ENCODE measurements at places on chromosomes 3 and 15. TPM values are rescaled to one million over a fixed set of nuclear protein-coding genes. Genes with fewer than 3 reads are reported as not detected.
A peak's percentile ranks its signal among the peaks of the same experiment; 100 is the strongest.

Gene SMAD6
- polyA plus RNA-seq = 31.4 TPM

Gene SPATA12
- not detected for polyA plus RNA-seq

Gene FANCD2OS
- polyA plus RNA-seq = 0.36 TPM

Gene RHCG
- polyA plus RNA-seq = 2.7 TPM

Gene LYZL4
- polyA plus RNA-seq = not detected

Gene CCDC80
- polyA plus RNA-seq = 91.9 TPM

Gene PLA1A
- 1.1 TPM for polyA plus RNA-seq

Gene SRGAP3
- 20.7 TPM for polyA plus RNA-seq

Gene INO80
- polyA plus RNA-seq = 21.0 TPM

Gene TEX55
- not detected for polyA plus RNA-seq

Gene CCR5
- polyA plus RNA-seq = 0.55 TPM

GRCh38 chr15:90038632-90039095, 37.5 kb downstream of the ZNF710 start:
- DNase-seq = no peak

- DNase-seq = no peak
Observed at GRCh38 chr3:2099028-2099671, 484 bp downstream of the CNTN4 start.

- no peak for DNase-seq
Observed at GRCh38 chr3:193757457-193757856, 164.4 kb downstream of the OPA1 start.

- no peak for DNase-seq
Observed at GRCh38 chr3:40037582-40037981, 228.2 kb downstream of the MYRIP start.

DNA sequence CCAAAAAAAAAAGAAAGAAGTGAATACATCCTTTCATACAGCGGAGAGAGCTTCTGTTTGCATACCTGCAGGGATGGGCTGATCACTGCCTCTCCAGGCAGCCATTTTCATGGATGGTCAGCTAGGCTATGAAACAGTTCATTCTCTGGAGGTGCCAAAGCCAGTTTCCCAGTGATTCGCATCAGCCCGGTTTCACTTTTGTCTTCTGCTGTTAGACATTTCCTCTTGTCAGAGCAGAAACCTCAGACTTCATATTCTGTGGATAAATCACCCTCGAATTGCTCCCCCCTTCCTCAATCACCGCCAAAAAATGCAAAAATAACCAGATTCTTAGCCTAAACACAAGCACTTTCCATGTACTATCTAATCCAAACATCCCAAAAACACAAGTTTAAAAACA, 225.6 kb downstream of the ADAMTS9 start:
- DNase-seq = no peak

- no peak for DNase-seq
Observed at GRCh38 chr3:196990601-196991007, 22.0 kb upstream of the PIGZ start.

DNA sequence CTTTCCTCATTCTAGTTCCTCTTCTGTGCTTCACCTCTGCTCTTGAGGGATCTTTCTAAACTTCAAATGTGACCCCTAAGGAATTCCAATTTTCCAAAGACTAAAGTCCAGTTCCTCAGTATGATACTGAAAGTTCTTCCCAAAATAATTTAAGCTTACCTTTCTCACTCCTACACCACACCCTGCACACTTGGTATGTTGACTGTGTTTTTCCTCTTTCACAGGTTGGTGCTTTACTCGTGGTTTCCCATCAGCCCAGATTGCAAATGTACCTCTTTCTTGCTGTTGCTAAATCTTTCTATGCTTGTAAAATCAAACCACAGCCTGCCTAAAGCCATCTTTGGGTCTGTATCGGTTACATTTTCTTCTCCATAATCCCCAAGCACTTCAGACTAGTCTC, 30.5 kb upstream of the CLDN16 start:
- DNase-seq = no peak

DNA sequence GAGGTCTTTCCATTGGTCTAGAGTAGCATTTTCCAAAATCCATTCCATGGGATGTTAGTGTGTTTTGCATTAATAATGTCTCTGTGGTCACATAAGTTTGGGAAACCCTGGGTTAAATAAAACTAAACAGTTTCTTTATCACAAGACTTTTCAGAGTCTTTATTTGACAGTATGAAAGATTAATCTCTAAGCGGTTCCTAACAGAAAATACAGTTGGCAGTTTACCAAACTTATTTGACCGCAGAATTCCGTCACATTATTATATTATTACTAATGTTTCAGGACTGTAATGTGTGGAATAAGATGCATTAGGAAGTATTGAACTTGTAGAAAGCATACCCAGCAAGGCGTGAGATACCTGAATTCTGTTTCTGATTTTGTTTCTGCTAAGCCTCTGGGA, 71.5 kb upstream of the ADAMTSL3 start:
- DNase-seq = no peak

GRCh38 chr3:160140756-160141155, 84.5 kb upstream of the C3orf80 start:
- no peak for DNase-seq

DNA sequence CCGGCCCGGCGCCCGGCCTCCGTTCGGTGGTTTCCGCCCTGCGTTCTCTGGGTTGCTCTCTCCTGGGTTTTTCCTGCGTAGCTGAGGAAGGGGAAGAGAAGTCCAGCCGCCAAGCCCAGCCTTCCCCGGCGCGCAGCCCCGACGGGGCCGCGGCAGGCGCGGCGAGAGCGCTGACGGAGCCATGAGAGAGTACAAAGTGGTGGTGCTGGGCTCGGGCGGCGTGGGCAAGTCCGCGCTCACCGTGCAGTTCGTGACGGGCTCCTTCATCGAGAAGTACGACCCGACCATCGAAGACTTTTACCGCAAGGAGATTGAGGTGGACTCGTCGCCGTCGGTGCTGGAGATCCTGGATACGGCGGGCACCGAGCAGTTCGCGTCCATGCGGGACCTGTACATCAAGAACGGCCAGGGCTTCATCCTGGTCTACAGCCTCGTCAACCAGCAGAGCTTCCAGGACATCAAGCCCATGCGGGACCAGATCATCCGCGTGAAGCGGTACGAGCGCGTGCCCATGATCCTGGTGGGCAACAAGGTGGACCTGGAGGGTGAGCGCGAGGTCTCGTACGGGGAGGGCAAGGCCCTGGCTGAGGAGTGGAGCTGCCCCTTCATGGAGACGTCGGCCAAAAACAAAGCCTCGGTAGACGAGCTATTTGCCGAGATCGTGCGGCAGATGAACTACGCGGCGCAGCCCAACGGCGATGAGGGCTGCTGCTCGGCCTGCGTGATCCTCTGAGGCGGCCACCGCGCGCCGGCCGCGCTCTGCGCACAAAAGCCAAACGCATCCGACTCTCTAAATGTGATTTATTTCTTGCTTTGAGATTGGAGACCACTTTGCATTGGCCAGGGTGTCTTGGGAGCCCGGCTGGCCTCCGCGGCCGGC, 727 bp downstream of the RAP2B start:
- DNase-seq = peak; percentile 48

DNA sequence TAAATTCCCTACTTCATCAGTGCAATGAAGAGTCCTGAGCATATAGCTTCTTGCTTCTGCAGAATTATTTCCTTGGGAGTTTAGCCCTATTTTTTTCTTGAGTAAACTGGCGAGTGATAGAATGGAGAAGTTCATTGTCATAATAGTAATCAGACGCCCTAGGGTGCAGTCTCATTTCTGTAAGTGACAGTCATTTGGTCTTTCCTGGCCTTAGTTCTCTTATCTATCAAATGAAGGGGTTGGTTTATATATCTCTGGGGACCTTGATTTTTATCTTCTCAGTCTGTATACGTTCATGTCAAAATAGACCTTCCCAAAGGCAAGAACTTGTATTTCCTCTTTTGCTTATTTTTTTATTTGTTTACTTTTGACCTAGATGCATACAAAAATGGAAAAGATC, 9.9 kb upstream of the ALPK3 start:
- DNase-seq = no peak

- no peak for DNase-seq
Observed at GRCh38 chr3:190825386-190826016, 37.0 kb downstream of the GMNC start.

- no peak for DNase-seq
Observed at GRCh38 chr3:195761123-195761566, 40.4 kb downstream of the MUC20 start.

DNA sequence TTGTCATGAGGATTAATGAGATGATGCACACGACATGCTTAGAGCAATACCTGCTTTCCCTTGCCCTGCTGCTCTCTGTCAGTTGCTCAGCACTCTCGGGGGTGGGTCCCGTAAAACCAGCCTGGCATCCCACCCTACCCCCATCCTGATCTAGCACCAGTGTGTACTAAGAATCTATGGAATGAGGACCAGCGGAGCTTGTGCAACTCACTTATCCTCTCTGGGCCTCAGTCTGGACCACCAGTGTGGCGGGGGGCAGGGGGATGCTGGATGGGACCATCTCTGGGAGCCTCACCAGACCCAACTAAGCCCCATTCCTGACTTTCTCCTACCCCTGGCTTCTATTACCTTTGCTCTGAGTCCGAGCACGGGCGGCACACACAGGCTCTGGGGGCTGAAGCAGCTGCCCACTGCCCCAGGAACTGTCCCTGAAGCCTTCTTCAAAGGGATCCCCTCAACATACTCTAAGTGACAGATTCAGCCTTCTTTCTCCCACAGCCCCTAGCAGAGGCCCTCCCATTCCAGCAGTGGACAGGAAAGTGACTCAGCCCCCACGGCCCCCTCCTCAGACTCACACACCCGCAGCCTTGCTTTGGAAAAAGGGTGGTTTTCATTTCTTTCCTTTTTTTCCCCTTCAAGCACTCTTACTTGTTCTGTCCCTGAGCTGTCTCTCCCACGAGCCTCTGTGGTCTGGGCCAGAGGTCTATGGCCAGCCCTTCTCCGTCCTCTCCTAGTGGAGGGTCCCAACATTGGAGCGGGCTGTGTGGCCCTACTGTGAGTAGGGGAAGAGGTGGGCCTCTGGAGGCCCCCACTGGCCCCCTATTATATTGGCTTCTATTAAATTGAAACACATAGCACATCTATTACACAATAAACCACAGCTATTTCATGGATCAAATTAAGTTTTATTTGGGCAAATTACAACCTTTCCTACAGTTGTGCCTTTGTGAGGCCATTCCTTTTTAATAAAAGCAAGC, 100.3 kb downstream of the SMAD6 start:
- no peak for DNase-seq

- DNase-seq = no peak
Observed at GRCh38 chr3:14640157-14640562, 11.4 kb upstream of the CCDC174 start.

DNA sequence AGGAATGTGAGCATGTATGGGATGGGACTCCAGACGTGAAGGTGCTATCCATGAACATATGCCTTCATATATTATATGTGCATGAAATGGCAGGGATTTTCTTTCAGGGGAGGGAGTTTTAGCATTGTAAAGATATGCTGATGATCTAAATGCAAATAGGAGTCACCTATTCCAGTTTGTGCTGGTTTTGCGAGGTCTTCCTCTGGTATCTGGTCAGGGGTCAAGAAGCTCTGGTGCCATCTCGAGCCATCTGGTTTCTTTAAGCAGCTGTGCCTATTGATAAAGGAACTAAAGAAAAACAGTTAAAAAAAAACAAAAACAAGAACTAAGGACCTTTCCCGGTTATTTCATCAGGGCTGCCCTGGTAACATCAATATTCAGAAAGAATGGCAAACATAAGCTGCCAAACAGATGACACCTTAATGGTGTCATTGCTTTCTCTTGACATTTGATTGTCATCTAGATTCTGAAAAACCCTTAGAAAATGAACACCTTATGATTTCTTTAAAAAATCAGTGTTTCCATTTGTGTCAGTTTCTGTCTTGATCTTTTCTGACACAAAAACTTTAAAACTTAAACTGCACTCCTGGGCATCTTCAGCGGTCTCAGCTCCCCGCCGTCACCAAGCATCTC, 22.7 kb downstream of the APH1B start:
- DNase-seq = no peak

DNA sequence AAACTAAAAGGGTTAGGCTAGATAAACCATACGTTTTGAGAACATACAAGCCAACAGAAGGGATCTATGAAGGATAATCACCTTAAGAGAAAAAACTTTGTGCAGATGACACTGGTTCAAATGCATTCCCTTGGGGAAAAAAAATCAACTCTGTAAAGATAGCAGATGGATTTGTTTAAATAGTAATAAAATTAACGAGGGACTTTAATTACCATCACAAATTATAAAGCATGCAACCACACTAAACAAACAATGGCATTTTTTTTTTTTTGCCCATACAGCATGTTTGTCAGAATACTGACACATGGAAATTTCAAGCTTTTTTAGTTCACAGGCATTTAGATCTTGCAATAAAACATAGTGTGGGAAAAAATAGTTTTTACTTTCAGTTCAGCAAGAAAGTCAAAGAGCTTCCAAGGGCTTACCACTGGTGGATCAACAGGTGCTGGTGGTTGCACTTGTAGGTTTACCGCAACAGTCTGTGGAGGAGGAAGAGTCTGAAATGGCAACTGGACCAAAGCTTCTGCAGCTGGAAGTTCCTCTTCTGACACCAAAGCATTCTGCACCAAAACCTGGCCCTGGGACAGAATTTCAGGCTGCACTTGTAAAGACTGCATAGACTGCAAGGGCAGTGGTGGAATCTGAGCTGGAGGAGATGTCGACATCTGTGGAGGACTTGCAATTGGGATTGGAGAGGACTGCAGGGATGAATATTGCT, 53.1 kb downstream of the PHC3 start:
- DNase-seq = no peak

- no peak for DNase-seq
Observed at GRCh38 chr15:93189561-93189960, 100.5 kb upstream of the RGMA start.

GRCh38 chr15:44102675-44103254, 92.3 kb downstream of the FRMD5 start:
- no peak for DNase-seq

GRCh38 chr3:186375443-186375842, 13.4 kb upstream of the DGKG start:
- DNase-seq = no peak

DNA sequence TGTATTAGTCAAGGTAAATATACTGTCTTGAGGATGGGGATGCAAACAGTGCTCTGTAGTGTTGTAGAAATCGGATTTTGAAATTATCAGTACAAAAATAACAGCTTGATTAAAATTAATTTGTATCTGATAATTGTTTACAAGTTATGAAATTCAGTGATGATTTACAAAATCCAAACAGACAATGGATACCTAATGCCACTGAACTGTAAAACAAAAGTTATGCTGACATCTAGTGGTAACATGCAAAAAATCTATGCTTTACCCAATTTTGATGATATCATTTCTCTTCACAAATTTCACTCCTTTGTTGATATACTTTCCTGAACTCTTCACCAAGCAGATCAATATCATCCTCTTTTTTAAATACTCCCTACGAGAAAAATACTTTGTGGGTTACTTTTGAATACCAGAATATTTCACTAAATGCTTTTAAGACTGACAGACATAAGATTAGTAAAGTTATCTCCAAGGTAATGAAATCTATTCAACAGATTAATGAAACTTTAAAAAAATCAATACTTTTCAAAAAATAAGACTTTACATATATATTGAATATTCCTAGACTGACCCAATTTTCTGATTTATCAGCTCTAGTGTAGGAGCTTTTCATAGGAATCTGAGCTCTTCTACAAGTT, 36.0 kb downstream of the MNS1 start:
- peak; percentile 4 for DNase-seq
